ENCODE measurements at places on chromosomes 13 and 19.

DNA sequence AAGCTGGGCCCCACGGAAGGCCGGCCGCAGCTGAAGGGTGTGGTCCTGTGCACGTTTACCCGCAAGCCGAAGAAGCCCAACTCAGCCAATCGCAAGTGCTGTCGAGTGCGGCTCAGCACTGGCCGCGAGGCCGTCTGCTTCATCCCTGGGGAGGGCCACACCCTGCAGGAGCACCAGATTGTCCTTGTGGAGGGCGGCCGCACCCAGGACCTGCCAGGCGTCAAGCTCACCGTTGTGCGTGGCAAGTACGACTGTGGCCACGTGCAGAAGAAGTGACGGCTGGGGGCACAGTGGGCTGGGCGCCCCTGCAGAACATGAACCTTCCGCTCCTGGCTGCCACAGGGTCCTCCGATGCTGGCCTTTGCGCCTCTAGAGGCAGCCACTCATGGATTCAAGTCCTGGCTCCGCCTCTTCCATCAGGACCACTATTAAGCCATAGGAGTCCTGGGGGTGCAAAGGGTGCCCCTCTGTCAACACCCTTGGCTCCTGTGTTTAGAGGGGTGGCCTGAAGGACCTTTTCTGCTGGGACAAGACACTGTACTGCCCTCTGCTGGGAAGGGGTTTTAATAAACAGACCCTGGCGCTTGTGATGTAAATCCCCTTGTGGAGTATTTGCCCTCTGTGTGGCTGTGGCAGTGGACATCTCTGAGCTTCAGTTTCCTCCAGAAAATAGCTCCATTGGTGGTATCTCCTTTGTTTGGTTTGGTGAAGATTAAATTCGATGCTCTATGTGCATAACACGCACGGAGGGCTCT is 1.9 kb downstream of the MRPS12 start:
- peak; percentile 20 for DNase-seq

- DNase-seq: no peak
Observed at GRCh38 chr19:46951171-46951986, 68.3 kb upstream of the NPAS1 start.

DNA sequence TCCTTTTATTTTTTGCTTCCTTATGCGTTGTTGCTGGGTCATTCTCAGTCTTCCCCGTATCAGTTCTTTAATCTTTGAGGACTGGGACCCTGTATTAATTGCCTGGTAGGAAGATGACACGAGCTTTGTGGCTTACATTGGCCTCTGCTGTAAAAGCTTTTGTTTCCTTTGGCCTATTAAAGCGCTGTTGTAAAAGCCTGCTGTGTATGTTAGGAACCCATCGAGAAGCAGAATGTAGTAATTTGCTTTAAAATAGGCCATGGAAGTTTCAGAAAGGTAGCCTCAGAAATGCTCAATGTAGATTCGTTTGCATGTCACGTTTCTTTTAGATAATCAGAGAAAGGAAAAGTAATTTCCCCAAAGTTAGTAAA is 257.5 kb upstream of the STARD13 start:
- no peak for DNase-seq

DNA sequence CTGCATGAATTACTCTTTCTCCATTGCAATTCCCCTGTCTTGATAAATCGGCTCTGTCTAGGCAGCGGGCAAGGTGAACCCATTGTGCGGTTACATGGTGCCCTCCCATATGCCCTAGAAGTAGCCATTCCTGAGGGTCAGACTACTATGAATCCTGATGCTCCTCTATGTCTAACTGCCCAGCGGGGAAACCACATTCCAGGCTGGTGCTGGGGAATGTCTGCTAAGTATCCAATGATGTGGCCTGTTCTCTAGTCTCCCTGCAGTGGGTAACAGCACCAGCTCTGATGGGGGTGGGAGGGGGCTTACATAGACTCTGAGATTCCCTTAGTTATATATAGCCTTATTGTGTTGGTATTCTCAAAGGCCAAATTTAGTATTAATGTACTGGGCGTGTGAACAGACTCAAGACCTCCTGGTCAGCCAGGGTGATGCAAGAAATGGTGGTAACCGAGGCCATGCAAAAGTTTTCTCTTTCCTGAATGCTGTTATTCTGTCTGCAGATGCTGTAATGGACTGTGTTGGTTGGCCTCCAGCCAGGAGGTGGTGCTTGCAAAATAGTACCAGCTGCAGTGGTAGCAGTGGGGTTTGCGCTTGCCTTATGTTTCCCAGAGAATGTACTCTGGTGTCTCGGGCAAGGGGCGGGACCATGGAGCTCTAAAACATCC is 564.8 kb upstream of the SLITRK1 start:
- no peak for DNase-seq

DNA sequence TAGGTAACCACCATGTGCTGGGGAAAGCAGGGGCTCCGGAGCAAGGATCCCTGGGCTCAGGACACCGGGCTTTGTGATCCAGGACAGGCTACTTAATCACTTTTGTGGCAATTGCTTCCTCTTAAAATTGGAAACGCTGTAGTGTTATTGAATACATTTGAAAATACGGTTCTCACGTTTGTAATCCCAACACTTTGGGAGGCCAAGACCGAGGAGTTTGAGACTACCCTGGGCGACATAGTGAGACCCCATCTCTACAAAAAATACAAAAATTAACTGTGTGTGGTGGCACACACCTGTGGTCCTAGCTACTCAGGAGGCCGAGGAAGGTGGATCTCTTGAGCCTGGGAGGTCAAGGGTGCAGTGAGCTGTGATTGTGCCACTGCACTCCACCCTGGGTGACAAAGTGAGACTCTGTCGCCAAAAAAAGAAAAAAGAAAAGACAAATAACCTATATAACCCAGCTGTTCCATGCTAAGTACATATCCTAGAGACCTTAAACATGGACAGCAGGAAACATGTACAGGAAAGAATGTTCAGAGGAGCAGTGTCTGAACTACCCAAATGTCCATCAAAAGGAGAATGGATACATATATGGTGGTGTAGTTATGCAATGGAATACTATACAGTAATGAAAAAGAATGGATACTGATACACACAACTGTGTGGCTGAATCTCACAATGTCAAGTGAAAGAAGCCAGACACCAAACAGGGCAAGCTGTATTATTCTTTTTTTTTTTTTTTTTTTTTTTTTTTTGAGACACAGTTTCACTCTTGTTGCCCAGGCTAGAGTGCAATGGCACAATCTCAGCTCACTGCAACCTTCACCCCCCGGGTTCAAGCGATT is 622 bp upstream of the PRODH2 start:
- DNase-seq: no peak

Data from K562 (cell line).